Thoracic aorta (tissue), 2 donors: ENCODE measurements at places on chromosomes 6 and 20. TPM values are rescaled to one million over a fixed set of nuclear protein-coding genes. Genes with fewer than 3 reads are reported as not detected.
A peak's percentile ranks its signal among the peaks of the same experiment; 100 is the strongest.

DNA sequence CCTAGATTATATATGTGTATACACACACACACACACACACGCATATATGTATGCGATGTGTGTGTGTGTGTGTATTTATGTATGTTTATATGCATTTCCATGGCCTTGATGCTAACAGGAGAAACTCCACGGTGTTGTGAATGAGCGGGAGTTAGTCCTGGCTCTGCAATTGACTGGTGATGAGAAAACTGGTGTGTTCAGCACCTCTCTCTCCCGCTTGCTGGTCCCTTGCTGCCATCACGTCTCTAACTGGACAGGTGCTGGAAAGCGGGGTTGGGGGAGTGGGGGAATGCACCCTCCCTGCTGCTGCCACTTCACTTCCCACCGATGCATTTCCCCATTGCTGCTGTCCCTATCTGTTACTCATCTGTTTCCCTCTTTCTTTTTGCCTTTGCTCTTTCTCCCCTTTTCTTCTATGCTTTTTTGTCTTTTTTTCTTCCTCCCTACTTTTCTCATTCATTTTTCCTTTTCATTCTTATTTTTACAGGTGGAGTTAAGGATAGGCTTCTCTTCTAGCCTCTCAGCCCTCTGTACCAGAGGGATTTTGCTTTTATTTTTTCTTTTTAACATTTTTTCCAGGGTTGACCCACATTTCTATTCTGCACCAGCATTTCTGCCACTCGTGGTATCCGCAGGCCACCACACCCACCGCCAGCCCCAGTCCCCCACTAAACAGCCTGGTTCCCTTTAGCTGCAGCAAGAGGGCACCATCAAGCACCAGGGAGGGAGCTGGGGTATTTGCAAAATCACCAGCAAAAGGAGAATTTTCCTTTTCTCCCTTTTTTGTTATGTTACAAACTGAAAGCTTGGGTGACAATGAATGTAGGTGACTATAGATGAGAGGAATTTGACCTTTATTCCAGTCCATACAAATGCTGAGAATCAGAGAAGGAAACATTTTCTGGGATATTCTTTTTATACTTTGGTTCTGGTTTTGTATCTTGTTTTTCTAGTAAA lies 115.6 kb downstream of the TCP11 start:
- DNase-seq, result no peak

- no peak for DNase-seq
Observed at GRCh38 chr20:62503401-62504178, 27.8 kb upstream of the GATA5 start.

- DNase-seq, result no peak
Observed at GRCh38 chr6:111566873-111567517, 38.7 kb downstream of the TRAF3IP2 start.

GRCh38 chr6:170497841-170498301 lies 55.2 kb downstream of the PSMB1 start:
- no peak for DNase-seq

DNA sequence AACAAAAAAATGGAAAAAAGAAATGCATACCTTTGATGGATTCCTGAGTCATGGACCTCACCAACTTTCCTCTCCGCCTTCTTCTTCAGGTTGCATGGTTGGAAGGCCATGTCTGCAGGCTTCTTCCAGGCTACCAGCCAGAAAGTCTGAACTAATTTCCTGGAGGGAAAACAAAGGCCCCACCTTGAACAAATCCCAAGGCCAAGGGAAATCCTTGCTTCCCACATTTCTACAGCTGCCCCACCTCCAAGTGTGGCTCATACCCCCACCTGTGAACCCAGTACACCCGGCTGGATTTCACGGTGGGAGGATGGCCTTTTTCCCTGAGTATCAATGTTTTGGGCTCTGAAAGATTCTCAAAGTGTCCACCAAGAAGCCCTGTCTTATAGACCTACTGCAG lies 22.4 kb downstream of the IL17A start:
- DNase-seq, result no peak

DNA sequence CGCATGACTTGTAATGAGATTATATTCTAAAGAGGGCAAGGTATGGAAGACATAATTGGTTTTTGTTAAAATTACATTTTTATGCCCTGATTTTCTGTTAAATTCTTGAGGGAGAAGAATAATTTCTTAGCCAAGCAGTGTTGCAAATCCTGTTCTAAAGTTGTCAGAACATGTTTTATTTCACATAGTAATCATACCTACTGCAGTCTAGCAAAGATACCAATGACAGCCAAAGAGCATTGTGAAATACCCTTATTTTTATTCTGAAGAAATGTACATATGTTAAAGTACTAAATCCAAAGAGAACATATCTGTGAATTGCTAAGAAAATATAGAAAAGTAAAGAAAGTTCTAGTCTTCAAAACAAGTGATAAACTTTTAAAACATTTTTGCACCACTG lies 39.6 kb upstream of the SMIM8 start:
- DNase-seq, result no peak

DNA sequence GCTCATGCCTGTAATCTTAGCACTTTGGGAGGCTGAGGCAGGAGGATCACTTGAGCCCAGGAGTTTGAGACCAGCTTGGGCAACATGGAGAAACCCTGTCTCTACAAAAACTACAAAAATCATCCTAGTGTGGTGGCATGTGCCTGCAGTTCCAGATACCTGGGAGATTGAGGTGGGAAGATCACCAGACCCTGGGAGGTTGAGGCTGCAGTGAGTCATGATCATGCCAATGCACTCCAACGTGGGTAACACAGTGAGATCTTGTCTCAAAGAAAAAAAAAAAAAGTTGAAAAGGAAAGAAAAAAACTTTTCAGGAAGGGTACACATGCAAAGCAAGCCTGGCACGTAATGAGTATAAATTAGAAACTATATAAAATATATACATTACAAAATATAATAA lies 65.8 kb upstream of the FBXO30 start:
- no peak for DNase-seq

- no peak for DNase-seq
Observed at GRCh38 chr6:42400061-42400760, 51.5 kb downstream of the TRERF1 start.

LHFPL5 gene
- total RNA-seq, result not detected

- no peak for DNase-seq
Observed at GRCh38 chr6:131001945-131002660, 60.9 kb downstream of the EPB41L2 start.

IER3 gene
- 43.8 TPM for total RNA-seq

GRCh38 chr6:135701426-135701825 lies 150.1 kb upstream of the PDE7B start:
- DNase-seq, result no peak

- no peak for DNase-seq
Observed at GRCh38 chr6:27816906-27817305, 95.3 kb downstream of the OR2B2 start.

FAM83C gene
- not detected for total RNA-seq

GRCh38 chr6:155333414-155333813 lies 19.1 kb upstream of the TFB1M start:
- DNase-seq, result no peak

PAX1 gene
- total RNA-seq, result not detected

REM1 gene
- total RNA-seq, result 4.3 TPM

- DNase-seq, result no peak
Observed at GRCh38 chr6:149013586-149014344, 266.9 kb downstream of the UST start.

- DNase-seq, result no peak
Observed at GRCh38 chr6:140018588-140018987, 644.1 kb upstream of the CITED2 start.

TUBB2B gene
- total RNA-seq, result 3.2 TPM

GRCh38 chr20:36984257-36984638 lies 32.7 kb upstream of the SAMHD1 start:
- no peak for DNase-seq

BMP5 gene
- total RNA-seq, result not detected

- peak; percentile 29 for DNase-seq
Observed at GRCh38 chr20:2172305-2173175, 70.9 kb downstream of the STK35 start.

GRCh38 chr6:63663147-63663955 lies 27.7 kb downstream of the PHF3 start:
- no peak for DNase-seq

DNA sequence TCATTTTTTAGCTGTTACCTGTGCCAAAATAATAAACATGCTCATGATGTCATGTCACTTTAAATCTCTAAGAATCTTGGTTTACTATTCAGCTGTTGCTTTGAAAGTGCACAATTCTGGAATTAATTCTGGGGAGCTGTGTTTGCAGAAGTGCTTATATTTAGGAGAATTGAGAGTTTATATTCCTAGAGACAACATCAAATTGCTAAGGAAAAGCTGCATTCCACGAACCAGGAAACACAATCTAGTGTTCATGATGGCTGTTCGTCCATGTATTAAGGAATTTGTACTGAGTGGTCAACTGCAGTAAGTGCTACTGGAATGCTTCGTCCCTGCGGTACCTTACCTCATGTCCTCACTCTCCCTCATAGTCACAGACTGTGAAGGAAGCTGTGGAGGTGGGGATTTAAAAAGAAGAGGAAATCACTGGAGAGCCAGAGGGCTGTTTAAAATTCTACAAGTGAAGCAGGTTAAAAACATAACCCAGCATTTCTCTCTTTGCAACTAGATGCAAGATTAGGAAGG lies 161.0 kb downstream of the TRMT11 start:
- no peak for DNase-seq
